ENCODE measurements at places on chromosomes 12 and 14. TPM values are rescaled to one million over a fixed set of nuclear protein-coding genes. Genes with fewer than 3 reads are reported as not detected.

Gene REP15
- total RNA-seq = 0.45 TPM

Gene PTPRR
- total RNA-seq = 0.18 TPM

Gene CCDC63
- total RNA-seq = not detected

Gene HELB
- total RNA-seq = 1.5 TPM

Gene SLC39A9
- 38.2 TPM for total RNA-seq

Gene TAS2R13
- not detected for total RNA-seq

Gene EMP1
- total RNA-seq = 156 TPM

Gene CAPZA3
- not detected for total RNA-seq

Gene HOXC5
- 0.53 TPM for total RNA-seq

Gene NTF3
- not detected for total RNA-seq

Gene ATXN7L3B
- 18.3 TPM for total RNA-seq

Gene HOTAIR
- total RNA-seq = 0.23 TPM

Gene WBP11
- 45.8 TPM for total RNA-seq

Gene TAS2R31
- total RNA-seq = not detected

Gene SLC35E3
- 13.9 TPM for total RNA-seq

Gene KIF21A
- 20.9 TPM for total RNA-seq

Gene COCH
- 21.0 TPM for total RNA-seq

Gene EIF5
- 208 TPM for total RNA-seq

Gene RACGAP1
- 81.2 TPM for total RNA-seq

Gene NR1H4
- total RNA-seq = 0.09 TPM

Gene GPX2
- total RNA-seq = 281 TPM

Gene AQP6
- not detected for total RNA-seq

Gene FGF6
- not detected for total RNA-seq

Gene TAS2R50
- not detected for total RNA-seq

Gene TSHR
- not detected for total RNA-seq

All from A549 treated with ZK216348 at 1 μM for 4 hours (cell line).